Epithelial cell of esophagus (primary cell): ENCODE measurements at places on chromosomes 2 and 18.

DNA sequence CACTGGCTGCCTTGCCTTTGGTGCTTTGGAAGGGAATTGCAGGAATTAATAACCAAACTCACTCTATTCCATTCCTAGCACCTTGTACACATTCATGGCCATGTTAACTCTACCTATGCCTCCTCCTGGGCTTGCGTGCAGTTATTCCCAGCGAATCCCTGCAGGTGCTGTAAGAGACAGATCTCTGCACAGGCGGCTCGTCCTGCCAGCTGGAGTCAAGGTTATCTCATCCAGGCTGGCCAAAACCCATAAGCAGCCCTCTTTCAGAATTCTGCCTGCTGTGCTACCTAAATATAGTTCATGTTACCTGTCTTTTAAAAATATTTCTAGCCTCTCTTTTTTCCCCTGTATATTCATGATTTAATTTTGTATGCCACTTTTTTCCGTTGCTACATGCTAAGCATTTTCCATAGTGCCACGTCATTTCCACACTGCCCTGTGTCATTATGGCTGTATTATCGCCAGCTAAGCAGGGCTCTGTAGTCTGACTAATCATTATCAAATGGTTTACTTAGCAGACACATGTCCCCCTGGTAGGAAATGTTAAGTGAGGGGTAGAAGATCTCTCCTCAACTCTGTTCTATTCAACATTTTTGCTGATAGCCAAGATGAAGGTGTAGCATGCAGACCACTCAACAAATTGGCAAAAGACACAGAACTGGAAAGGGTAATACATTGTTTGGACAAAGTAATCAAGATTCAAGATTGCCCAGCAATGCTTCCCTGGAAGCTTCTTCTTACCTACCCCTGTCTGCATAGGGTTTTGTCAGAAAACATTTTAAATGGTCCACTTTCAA is 79.7 kb upstream of the TAF1B start:
- peak; percentile 56 for DNase-seq

- peak; percentile 94 for DNase-seq
Measured at GRCh38 chr2:235709124-235709813, 215.4 kb downstream of the AGAP1 start.

DNA sequence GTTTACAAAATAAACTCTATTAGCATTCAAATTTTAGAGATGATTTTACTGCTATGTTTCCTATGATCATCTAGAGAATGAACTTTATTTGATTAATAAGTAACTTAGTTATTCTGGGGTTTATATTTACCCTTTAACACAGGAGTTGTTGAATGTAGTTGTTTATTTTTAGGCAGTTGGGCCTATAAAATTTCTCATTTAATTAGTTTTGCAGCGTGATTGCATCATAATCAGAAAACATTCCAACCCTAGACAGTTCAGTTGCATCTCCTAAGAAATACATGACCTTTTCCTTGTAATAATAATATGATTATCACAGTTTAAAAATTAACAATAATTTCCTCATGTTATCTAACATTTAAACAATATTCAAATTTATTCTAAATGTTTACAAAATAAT is 224.7 kb upstream of the CDH7 start:
- no peak for DNase-seq

DNA sequence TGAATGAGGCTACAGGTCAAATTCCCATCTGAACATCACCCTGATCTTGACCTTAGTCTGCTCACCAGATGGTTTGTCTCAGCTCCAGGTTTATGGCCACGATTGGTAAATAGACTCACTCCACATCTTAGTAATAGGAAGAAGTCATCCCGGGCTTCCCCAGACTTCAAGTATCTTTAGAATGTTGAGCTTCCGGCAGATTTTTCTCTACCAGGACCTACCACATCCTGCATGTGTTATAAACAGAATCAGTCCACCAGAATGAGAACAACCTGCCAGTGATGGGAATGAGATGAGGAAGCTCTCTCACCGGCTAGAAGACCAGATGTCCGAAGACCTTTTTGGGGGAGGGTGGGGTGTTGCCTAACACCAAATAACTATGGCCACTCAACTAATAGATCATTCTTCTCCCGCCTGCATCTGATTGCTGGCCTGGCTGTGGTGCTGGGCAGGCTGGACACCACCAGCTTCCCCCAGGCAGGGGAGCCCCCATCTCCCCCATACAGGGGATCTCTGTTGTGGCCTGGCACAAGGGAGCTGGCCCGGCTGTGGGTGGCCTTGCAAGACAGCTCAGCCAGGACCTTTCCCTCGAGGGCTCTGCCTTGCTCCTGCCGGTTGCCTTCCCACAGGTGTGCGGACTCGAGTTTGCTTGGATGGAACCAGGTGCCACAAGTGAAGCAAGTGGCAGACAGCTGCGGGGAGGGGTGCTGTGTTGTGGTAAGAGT is 88.5 kb downstream of the SH3RF3 start:
- DNase-seq: no peak

DNA sequence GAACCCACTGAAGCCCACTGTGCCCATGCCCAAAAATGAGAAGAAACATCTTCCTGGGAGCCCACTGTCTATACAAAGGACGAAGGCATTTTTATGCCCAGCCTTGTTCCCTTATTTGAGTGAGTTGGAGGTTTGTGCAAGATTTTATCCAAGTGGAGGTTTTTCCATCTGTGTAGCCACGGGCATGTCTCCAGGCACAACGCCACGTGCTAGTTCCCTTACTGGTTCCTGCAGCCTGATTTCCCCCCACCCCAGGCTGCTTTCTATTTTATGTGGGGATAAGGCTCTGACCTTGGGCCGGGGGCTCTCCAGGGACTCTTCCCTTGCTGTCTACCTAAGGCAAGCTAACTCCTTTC is 22.2 kb upstream of the TXNL4A start:
- DNase-seq: no peak

- no peak for DNase-seq
Measured at GRCh38 chr18:27181726-27182125, 3.4 kb downstream of the CHST9 start.

DNA sequence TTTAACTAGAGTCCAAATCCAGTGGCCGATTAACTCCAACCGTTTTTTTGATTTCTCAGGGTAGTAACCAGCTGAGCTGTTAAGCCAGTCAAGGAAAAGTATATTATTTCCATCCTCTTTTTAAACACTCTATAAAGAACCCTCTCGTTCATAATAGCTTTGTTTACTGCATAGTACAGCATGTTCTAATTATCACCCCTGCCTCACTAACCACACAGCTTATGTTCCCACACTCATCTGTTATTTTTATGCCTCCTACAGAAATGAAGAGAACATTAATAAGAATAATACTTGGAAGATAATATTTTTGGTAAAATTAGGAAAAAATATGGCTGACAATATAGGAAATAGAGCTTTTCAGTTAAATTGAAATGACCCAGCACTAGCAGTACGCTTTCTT is 2132.8 kb upstream of the CELF4 start:
- DNase-seq: no peak

GRCh38 chr2:233081731-233082221 is 21.6 kb downstream of the INPP5D start:
- no peak for DNase-seq

DNA sequence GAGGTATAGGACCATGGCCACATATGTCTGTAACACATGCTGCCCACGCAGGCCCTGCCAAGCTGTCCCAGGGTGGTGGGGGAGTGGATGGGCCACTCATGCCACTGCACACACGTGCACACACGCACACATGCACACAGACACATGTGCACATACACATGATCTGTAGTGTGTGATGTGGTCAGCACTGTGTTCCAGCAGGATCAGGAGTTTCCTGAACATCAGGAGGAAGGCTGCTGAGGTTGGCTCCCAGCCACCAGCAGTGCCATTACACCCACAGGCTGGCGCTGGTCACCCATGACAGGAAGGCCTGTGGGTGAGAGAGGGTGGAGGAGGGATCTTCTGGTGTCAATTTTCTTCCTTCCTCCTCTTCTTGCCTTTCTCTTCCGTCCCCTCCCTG is 44.7 kb downstream of the POMC start:
- no peak for DNase-seq

GRCh38 chr2:196384729-196385128 is 213.4 kb upstream of the STK17B start:
- DNase-seq: no peak

- peak; percentile 89 for DNase-seq
Measured at GRCh38 chr2:67462738-67463496, 65.8 kb downstream of the ETAA1 start.

DNA sequence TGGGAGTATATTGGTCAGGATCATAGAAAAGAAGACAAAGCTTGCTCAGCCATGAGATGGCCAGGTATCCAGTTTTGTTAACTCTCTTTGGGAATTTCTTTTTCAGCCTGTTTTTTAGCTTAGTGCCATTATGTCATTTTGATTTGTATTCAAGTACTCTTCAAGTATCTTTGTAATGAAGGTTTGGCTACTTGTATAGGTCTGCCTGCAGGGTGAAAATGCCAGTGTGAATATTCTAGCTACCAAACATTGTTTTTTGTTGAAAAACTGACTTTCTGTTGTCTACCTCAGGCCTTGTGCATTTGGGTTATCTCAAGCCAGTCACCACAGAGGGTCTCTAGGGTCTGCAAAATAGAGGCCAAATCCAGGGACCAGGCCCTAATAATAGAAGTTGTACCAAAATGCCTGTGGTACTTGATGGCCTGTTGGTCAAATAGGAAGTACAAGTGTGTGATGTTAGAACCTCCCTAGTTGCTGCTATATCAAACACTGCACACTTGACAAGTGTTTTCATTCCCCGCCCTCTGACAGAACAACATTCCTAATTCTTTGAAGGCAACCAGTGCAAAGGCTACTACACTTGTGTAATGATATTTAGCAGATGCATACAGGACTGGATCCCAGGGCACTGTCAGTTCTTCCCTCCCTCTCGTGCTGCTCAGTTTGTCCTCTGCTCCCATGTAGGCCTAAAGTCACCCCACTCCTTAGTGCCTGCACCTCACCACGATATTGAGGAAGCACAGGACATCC is 36.4 kb downstream of the RNMT start:
- no peak for DNase-seq

DNA sequence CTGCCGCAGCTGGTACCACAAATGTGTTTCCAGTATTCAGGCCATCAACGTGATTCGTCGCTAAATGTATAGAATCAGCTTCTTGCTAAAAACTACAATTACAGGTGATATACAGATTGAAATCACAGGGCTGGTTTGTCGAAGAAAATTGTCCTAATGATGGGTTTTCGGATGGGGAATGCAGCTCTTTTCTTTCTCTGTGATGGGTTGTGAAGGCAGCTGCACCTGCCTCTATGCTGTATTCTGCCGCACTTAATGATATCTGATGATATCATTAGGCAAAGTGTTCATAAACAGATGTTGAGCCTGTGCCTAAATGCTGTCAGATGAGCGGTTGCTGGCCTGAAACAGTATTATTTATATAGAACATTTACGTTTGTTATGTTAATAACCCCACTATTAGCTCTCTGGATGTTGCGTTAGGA is 218.1 kb downstream of the ARHGAP15 start:
- no peak for DNase-seq

DNA sequence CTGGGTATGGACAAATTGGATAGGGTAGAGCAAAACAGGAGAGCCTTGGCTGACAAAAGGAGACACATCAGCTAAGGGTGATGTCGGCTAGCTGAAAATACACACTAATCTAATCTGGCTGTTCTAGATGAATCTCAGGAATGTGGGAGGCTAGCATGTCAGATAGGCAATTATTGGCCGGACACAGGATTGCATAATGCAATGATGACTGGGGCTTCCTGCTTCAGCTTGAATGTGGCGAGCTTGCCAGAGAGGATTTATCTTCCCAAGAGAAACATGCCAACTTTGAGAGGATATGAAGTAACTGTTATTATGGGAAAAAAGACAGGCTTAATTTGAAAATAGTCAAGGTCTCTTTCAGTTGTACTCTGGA is 102.4 kb downstream of the TRIB2 start:
- DNase-seq: peak; percentile 95

DNA sequence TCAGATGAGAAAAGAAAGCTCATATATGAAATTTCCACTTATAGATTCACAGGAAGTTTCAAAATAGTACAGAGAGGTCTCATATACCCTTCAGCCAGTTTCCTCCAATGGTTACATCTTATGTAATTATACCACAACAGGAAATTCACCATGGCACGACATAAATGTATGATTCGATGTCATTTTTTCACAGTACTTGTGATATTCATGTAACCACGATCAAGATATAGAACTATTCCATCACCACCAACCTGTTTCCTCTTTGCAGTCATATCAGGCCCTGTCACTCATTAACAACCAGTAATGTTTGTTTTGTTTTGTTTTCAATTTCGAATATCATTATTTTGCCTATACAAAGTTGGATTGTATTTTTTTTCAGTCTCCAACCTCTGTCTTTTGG is 314.3 kb upstream of the POU3F3 start:
- DNase-seq: no peak

DNA sequence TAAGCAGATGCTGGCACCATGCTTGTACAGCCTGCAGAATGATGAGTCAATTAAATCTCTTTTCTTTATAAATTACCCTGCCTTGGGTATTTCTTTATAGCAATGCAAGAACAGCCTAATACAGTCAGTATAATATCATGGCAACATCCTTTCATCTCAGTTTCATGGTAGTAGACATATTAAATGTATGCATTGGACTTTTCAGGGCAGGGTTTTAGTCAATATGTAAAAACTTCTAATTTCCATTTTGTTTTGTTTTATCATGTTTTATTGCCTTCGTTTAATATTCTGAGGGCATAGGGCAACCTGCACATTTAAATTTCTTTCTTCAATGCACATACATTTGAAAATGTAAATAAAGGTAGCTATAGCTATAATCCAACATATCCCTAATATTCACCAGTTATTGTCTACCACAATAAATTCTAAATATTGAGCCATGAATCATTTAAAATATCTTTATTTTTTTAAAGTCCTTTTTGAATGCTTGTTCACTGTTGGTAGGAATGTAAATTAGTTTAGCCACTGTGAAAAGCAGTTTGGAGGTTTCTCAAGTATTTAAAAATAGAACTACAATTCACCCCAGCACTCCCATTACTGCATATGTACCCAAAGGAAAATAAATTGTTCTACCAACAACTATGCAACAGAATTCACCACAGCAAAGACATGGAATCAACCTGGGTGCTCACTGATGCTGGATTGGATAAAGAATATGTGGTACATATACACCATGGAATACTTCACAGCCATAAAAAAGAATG is 41.8 kb upstream of the GRB14 start:
- DNase-seq: no peak

DNA sequence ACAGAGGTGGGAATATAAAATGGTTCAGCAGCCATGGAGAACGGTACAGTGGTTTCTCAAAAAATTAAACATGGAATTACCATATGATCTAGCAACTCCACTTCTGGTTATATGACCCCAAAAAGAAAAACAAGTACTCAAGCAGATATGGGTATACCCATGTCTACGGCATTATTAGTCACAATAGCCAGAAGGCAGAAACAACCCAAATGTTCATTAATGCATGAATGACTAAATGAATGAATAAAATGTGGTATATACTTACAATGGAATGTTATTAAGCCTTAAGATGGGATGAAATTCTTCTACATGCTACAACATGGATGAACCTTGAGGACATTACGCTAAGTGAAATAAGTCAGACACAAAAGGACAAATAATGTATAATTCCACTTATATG is 266.8 kb upstream of the FBXO11 start:
- DNase-seq: peak; percentile 87

DNA sequence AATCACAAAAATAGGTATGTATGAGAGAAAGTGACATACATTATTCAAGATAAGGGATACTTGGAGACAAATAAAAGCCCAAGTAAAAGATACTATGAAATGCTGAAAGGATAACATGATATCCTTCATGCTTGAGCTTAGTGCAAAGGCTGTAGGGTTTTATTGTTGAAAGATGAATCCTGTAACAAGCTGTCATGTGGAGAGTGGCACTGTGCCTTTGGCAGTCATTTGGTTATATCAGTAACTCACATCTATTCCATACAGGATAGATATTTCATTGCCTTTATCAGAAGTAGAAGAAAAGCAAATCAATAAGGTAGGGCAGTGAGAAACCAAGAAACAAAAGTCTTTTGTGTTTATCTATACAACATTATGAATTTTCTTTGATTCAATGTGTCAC is 211.0 kb downstream of the ZNF385B start:
- DNase-seq: no peak
